ENCODE measurements at places on chromosomes 11 and 22.

DNA sequence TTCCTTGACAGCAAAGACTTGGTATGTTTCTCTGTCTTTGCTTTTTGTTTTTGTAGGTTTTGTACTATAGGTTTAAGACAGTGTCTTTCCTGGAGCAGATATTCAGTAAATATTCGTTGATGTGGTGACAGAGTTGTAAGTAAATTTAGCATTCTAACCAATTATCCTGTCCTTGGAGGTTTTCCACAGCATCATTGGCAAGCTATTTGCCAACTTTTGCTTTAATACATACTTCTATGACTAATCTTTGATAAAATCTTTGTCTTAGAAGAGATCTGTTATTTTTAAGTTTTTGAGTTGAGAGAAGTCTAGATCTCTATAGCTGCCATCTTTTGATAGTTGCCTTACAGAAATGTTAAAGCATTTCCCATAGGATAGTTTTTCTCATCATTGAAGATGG lies 3.8 kb downstream of the USP47 start:
- DNase-seq: no peak

GRCh38 chr11:132681971-132682370 lies 850.3 kb downstream of the OPCML start:
- DNase-seq: no peak

DNA sequence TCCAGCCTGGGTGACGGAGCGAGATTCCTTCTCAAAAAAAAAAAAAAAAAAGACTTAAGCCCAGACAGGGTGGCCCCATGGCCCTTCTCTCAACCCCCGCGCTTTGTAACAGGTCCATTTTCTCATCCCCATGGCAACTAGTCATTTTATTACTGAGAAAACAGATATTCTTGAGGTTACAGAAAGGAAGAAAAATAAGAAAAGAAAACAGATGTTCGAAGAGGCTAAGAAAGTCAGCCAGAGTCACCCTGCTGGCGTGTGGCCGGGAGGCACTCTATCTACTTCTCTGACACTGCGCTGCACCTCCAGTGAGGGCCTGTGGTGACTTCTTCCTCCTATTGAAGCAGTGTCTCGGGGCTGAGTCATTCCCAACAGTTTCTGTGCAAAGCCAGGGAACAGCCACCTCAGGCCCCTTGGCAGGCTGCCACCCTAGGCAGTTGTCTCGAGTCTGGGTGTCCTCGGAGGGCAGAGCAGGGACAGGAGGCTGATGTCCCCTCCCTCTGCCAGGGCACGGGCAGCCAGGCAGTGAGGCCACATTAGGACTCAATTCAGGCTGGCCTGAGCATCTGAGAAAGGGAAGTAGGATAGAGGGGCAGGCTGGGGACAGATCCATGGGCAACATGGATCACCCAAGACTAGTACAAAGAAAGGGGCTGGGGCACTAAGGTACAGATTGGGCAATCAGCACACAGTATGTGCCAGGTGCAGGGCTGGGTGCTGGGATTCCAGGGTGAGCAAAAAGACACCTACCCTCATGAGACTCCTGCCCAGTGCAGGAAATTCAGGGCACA lies 16.4 kb upstream of the SYVN1 start:
- DNase-seq: peak; percentile 15

GRCh38 chr22:29195964-29196666 lies 9.6 kb upstream of the EMID1 start:
- DNase-seq: no peak

DNA sequence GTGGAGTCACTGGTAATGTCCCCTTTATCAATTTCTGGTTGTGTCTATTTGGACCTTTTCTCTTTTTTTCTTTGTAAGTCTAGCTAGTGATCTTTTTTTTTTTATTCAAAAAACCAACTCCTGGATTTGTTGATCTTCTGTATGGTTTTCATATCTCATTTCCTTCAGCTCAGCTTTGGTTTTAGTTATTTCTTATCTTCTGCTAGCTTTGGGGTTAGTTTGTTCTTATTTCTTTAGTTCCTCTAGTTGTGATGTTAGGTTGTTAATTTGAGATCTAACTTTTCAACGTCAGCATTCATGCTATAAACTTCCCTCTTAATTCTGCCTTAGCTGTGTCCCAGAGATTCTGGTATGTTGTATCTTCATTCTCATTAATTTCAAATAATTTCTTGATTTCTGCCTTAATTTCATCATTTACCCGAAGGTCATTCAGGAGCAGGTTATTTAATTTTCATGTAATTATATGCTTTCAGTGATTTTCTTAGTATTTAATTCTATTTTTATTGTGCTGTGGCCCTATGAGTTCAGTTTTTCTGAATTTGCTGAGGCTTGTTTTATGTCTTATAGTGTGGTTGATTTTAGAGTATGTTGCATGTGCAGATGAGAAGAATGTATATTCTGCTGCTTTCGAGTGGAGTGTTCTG lies 29.0 kb downstream of the PI4KA start:
- DNase-seq: no peak

DNA sequence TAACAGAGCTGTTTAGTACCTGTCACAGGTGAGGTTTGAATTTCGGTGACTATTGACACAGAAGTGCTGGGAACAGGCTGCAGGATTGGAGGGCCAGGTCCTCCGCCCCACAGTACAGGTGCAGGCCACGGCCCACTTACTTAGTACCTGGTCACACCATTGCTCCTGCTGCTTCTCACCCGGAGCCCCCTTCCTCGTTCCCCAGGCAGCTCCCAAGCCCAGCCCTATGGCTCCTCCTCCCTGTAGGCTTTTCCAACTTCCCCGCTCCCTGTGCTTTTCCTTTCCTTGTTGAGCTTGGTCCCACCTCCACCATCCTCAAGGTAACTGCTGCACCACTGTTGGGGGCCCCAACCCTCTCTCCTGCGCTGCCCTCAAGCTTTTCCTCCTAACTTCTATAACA lies 27.9 kb upstream of the ANO1 start:
- no peak for DNase-seq

DNA sequence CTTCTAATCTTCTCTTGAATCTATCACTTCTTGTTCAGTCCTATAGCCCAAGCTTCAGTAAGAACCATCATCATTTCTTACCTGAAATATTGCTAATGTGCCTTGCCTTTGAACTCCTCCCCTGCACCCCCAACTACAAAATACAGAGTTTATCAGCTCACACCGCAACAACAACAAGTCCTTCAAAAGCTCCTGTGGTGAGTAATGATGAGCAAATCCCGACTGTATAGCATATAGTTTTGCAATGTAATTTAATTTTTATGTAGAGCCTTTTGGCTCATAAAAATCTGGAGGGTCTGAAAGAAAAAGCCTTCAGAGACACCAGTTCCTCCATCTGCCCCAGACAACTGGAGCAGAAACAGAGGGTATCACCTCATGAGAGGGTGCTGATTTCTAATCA lies 124.7 kb downstream of the ARHGAP32 start:
- DNase-seq: no peak

GRCh38 chr11:27290261-27291050 lies 72.6 kb downstream of the CCDC34 start:
- DNase-seq: no peak

DNA sequence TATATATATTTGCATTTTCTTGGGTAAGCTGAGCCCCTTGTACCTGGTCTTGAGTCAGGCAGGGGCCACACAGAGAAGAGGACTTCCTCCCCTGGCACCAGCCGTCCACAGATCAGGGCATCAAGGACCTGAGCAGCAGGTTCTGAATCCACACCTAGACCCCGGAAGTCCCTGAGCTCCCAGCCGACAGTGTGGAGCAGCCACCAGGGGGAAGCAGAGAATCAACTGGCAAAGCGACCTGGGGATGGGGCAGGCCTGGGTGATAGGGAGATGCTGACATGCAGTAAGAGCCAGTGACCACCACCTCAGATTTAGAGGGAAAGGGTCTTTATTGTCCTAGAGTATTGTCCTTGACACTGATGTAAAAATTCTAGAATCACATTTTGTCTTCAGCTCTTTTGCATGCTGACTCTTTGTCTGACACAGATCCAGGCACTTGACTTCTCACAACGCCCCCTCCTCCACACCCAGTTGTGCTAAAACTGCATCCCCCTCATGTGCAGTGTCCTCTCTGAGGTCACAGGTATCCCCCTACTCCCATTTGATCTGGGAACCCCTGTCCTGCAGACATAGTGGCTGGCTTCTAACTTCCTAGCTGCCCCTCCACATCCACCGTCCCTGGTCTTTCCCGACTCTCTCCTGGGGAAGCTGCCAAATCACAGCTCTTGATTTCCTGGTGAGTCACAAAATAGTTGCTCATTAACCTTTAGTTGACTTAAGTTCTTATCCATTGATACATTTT lies 109.3 kb downstream of the GGTLC2 start:
- peak; percentile 86 for DNase-seq

- no peak for DNase-seq
Measured at GRCh38 chr11:58433638-58434203, 5.8 kb upstream of the OR5B2 start.

DNA sequence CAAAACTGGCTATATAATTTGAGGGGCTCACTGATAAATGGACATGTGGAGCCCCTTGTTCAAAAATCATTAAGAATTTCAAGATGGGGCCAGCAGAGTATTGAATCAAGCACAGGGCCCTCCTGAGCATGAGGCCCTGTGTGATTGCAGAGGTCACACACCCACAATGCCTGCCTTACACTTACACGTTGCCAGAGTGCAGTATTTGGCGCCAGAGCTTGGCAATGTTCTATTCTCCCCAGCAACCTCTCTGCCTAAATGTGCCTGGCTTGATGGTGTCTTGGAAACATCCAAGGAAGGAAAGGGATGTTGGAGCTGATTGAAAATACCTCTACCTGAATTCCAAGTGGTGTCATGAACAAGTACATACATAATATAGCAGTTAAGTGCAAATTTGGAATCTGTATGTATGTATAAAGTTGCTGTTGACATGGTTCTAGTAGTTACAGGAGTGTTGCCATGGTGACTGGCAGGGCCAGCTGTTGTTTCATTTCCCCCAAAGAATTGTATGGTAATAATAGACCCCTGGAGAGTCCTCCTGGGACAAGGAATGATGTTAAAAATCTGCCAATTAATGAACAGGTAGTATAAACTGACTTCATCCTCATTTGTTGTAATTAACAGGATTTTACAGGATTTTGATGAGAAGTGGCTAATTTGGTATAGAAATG lies 205.7 kb upstream of the NAV2 start:
- DNase-seq: no peak

GRCh38 chr22:31950226-31950625 lies 5.9 kb downstream of the YWHAH start:
- no peak for DNase-seq

GRCh38 chr22:30869667-30870395 lies 98.7 kb downstream of the MORC2 start:
- no peak for DNase-seq

DNA sequence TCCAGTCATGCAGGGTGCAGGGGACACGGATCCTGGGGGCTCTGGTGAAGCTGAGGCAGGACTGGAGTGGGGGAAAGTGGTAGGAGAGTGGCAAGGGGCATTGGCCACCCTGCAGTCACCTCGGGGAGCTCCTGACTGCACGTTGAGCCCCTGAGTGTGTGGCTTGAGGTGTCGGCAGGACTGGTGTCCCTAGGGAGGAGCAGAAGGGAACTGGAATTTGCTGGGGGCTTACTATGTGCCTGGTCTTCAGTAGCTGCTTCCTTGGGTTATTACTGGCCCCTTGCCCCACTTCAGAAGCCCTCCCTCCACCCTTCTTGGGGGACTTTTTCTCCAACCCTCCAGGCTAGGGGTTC lies 31.5 kb downstream of the IFT27 start:
- DNase-seq: no peak

DNA sequence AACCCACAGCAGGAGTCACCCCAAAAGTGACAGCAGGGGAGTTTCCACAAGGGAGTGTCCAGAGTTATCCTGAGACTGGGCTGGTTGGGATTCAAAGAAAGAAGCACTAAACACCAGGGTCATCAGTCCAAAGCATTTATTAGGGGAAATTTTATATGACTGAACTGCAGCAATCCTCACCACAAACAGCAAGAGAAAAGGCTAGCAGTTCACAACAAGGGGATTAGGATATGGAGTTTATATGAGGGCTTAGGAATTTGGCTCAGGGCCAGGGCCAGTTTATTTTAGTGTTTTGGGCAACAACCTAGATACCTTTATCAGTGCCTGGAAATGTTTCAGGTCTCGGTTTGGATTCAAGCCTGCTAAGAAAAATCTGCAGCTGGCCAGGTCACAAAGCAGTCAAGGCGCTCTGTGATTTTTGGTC lies 4.6 kb upstream of the TMEM126A start:
- DNase-seq: no peak

- no peak for DNase-seq
Measured at GRCh38 chr11:105827906-105828305, 194.1 kb downstream of the MSANTD4 start.

DNA sequence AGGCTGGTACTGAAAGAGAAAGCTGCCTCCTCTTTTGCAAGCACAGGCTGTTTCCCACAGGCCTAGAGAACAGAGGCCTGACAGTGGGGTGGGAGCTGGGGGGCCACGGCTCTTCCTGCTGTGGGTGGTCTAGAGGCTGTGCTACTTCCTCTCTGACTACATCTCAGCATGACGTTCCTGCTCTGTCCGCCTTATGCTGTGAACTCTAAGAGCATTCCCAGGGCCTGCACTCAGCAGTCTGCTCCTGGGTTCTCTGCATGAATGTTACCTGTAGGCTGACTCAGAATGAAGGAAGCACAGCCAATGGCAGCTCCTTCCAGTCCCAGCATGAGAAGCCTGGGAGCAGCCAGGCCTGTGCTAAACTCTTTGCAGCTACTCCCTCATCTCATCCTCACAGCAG lies 534.3 kb downstream of the NTM start:
- DNase-seq: no peak

DNA sequence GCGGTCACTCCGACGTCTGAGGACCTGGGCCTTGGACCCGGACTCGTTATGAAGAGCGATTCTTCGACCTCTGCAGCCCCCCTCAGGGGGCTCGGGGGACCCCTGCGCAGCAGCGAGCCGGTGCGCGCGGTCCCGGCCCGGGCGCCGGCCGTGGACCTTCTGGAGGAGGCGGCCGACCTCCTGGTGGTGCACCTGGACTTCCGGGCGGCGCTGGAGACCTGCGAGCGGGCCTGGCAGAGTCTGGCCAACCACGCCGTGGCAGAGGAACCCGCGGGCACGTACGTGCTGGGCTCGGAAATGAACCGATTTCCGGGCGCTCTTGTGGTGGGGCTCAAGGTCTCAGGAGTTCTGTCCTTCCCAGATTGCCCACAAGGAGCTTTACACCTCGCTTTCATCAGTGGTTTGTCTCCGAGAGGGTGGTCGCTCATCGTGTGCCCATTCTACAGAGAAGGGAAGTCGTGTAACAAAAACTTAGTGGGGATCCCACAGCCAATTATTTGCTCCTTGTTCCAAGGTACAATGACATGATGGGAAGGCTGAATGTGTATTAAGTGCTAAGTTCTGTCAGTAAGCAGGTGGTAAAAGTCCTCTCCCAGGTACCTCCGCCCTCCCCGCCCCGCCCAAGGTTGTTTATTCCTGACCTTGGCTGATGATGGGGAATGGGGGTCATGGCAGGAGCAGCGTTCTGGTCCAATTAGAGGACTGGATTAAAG lies 695 bp downstream of the PEX26 start:
- DNase-seq: peak; percentile 58

DNA sequence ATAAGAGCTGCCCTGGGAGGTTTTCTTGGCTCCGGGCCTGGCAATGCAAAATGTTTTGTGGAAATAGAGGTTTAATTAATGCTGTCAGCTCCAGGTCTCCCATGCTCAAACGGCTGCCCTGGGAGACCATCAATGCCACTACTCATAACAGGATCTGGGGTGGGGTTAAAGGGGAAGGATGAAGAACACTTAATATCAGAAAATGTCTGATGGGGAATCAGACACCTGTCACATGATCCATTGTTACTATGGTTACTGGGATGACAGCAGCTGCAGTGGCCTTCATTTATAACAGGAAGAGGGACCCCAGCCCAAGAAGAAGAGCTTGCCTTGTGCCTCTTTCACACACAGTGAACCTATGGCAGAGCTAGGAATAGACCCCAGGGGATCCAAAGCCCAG lies 2.2 kb upstream of the SYT13 start:
- no peak for DNase-seq

Data from CD4-positive, alpha-beta T cell treated with Interferon alpha-2 for 1 hour (primary cell).